ENCODE measurements at places on chromosomes 12 and 14.
A peak's percentile ranks its signal among the peaks of the same experiment; 100 is the strongest.

GRCh38 chr14:51897791-51898355 lies 37.5 kb downstream of the GNG2 start:
- no peak for DNase-seq

- DNase-seq = no peak
Observed at GRCh38 chr12:47741340-47741703, 16.0 kb upstream of the ENDOU start.

GRCh38 chr14:72740966-72741825 lies 152.7 kb downstream of the DPF3 start:
- no peak for DNase-seq

GRCh38 chr12:96828169-96828789 lies 78.8 kb upstream of the NEDD1 start:
- no peak for DNase-seq

GRCh38 chr12:120358412-120359100 lies 10.4 kb downstream of the MSI1 start:
- no peak for DNase-seq

- no peak for DNase-seq
Observed at GRCh38 chr14:35458442-35458841, 53.9 kb upstream of the NFKBIA start.

GRCh38 chr12:79644274-79645234 lies 46.2 kb downstream of the PAWR start:
- no peak for DNase-seq

DNA sequence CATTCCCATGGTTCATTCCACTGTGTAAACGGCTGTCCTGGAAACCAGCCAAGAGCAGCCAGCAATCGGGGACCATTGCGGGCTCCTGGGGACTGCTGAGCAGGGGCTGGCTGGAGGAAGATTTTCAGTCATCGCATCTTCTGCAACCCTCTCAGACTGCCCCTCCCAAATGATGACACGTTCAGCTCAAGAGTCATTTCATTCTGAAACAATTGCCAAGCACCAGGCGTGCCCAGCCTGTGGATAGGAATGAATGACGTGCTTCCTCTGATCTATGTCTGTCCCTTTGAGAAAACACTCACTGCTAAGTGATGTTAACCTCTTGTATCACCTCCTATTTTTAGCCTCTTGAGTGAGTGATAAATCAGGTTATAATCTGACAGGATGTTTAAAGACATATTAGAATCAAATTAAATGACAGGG lies 62.0 kb downstream of the NDUFA12 start:
- peak; percentile 34 for DNase-seq

GRCh38 chr14:45902241-45902640 lies 649.2 kb upstream of the MIS18BP1 start:
- DNase-seq = no peak

GRCh38 chr14:60090864-60091519 lies 731 bp upstream of the PCNX4 start:
- DNase-seq = no peak

DNA sequence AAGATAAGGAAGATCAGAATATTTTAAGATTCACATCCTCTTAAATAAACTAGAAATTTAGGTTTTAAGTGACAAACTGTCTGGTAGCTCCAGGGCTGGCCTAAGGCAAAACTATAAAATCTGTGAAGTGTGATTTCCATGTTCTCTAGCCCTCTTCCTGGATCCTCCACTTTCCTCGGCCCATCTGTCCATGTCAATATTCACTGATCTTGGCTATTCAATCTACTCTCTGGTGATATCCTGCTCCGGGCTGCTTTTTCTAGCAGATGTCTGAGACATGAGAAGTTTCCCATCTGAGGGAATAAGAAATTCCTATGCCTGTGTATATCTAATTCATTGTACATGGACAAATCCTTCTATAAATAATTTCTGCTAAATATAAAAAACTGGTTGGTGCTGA lies 500.4 kb downstream of the GALC start:
- no peak for DNase-seq

Data from stimulated activated CD8-positive, alpha-beta memory T cell treated with anti-CD3 and anti-CD28 coated beads, Interleukin-7, amount 100 ng/mL, for 48 hours (primary cell).